WTC11 (cell line): ENCODE measurements at places on chromosomes 1 and 21.

- H3K27ac ChIP-seq = no peak overlapping the region
- H3K36me3 ChIP-seq = no peaks in the 10 kb centered on the region
- no peak for DNase-seq
These were observed 64.4 kb downstream of the UMODL1 start for GRCh38 chr21:42135386-42136052.

DNA sequence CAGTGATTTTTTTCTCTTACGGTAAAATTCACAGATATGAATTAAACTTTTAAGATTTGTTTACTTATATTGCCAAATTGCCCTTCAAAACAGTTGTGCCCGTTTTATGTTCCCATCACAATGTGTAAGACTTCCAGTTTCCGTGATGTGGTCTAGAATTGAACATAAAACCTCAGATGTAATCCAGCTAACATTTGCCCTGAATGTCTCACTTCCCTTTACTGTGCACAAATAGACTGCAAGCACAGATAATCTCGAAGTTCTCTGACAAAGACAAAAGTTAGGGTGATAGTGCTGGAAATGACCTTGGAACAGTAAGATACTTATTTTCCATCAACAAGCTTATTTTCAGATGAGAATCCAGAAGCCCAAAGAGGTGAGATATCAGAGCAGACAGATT is 177.5 kb downstream of the ZZZ3 start:
- H3K4me1 ChIP-seq = no peaks in the 10 kb centered on the region
- no peak for DNase-seq
- H3K4me3 ChIP-seq = no peak overlapping the region
- H3K27ac ChIP-seq = no peak overlapping the region
- no peaks in the 10 kb centered on the region for H3K36me3 ChIP-seq

GRCh38 chr1:110321045-110321444 is 18.1 kb upstream of the RBM15 start:
- no peak overlapping the region for H3K4me3 ChIP-seq
- no peak overlapping the region for H3K27ac ChIP-seq
- DNase-seq = no peak
- no peaks in the 10 kb centered on the region for H3K36me3 ChIP-seq
- no peaks in the 10 kb centered on the region for H3K4me1 ChIP-seq

DNA sequence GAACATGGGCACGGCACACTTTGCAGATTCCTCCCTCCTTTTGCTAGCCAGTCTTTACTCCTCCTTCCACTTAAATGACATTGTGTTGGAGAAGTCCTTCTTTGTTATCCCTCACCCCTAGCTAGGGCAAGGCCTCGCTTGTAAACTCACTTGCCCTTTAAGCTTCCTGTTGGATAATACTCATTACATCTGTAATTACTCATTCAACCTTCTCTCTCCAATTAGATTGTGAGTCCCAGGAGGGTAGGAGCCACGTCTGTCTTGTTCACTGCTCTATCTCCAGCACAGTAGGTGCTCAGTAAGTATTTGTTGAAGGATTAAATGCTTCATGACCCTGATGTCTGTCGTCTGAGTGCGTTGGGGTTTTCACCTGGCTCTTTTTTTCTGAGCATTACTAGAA is 98.7 kb upstream of the USP24 start:
- no peaks in the 10 kb centered on the region for H3K27me3 ChIP-seq
- H3K36me3 ChIP-seq = no peaks in the 10 kb centered on the region
- H3K4me1 ChIP-seq = peaks cover 2% of the 10 kb centered on the region; the same call in 1 of the 2 replicates
- H3K4me3 ChIP-seq = no peak overlapping the region

GRCh38 chr1:154446292-154446691 is 41.1 kb downstream of the IL6R start:
- H3K36me3 ChIP-seq = no peaks in the 10 kb centered on the region
- no peak overlapping the region for H3K4me3 ChIP-seq
- peaks cover 5% of the 10 kb centered on the region for H3K4me1 ChIP-seq
- no peak for DNase-seq

DNA sequence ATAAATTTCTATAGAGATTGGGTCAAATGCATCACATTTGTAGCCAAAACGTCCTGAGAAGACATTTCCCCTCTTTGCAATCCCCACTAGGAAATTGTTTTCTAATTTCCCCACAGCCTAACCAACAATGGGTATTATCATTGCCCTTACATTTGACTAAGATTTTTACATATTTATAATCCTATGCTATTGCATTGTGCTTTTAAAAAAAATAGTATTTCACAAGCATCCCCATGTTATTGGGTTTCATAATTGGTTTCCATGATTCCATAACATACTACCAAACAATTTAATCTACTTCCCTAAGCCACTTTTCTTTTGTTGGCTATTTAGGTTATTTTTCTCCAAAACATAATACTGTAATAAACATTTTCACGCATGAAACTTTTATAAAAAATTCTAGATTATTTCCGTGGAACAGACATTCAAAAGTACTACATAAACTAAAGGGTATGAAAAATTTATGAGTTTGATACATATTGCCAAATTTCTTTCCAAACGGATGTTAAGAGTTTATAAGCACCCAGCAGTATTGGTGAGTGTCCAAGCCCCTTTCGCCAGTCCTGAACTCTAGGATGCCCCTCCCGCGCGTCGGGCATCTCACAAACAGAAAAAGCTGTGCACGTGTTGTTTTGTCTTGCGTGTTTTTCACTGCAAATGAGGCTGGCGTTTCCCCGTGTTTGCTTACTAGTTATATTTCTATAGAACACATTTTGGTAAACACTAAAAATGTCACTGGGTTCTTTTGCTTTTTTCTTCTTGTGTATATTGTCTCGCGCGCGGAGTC is 2.0 kb upstream of the LHX4 start:
- H3K4me1 ChIP-seq = peaks cover 29% of the 10 kb centered on the region
- peaks cover 70% of the 10 kb centered on the region for H3K27me3 ChIP-seq
- no peaks in the 10 kb centered on the region for H3K36me3 ChIP-seq
- no peak overlapping the region for H3K27ac ChIP-seq
- peak overlapping the region; percentile 63 for H3K4me3 ChIP-seq
- no peak for DNase-seq

DNA sequence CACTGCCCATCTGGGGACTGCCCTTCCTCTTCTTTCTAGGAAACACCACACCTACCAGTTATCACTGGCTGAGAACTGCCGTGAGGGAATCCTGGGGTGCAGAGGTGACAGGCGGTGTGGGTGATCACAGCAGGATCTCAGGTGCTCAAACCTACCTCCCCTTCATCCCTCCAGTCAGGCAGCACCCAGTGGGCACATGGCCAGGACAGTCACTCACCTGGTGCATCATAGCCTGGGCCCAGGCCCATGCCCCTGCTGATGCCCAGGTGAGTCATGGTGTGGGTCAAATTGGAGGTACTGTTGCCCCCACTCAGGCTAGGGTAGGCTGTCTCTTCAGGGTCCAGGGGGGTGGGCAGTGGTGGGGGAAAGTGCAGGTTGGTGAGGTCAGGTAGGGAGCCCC is 5.3 kb upstream of the DENND4B start:
- H3K27ac ChIP-seq = no peak overlapping the region
- peaks cover 12% of the 10 kb centered on the region for H3K4me1 ChIP-seq
- H3K4me3 ChIP-seq = no peak overlapping the region

DNA sequence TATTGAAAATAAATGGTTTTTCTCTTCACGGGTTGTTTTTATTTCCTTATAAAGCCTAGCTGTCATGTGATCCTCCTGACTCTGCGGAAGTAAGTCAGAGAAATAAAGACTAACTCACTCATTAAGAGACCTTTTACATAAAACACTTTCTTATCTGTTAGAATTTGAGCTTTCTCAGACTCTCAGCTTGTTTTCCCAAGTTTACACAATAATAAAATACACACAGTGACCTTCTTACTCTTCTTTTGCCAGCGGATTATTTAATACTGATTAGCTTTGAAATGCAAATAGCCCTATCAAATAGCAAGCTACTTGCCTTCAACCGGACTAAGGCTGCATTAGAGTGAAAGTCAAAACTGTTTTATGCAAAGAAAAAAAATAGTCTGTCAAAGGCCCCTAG is 45.5 kb upstream of the CXADR start:
- DNase-seq = no peak
- peaks cover 9% of the 10 kb centered on the region for H3K4me1 ChIP-seq
- peak overlapping the region; percentile 75 for H3K4me3 ChIP-seq
- H3K27me3 ChIP-seq = no peaks in the 10 kb centered on the region
- H3K36me3 ChIP-seq = no peaks in the 10 kb centered on the region
- H3K27ac ChIP-seq = no peak overlapping the region; the same call in 1 of the 2 replicates

DNA sequence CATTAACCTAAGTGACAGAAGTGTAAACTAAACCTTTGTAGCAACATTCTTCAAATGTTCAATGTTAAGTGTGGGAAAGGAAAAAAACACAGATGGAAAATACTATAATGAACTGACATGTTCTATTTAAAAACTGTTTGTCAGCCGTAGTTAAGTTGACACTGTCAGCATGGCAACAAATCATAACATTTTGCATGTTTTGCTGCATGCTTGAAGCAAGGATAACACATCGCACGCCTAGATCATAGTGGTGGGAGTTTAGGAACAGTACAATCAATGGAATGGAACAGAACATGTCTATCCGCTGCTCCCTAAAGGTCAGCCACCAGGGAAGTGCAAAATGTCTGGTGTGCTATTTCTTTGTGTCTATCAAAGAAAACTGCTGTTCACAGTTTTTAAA is 62.5 kb upstream of the ESRRG start:
- no peak for DNase-seq
- no peaks in the 10 kb centered on the region for H3K27me3 ChIP-seq
- no peaks in the 10 kb centered on the region for H3K36me3 ChIP-seq
- H3K4me3 ChIP-seq = no peak overlapping the region
- peaks cover 34% of the 10 kb centered on the region for H3K4me1 ChIP-seq
- H3K27ac ChIP-seq = no peak overlapping the region

DNA sequence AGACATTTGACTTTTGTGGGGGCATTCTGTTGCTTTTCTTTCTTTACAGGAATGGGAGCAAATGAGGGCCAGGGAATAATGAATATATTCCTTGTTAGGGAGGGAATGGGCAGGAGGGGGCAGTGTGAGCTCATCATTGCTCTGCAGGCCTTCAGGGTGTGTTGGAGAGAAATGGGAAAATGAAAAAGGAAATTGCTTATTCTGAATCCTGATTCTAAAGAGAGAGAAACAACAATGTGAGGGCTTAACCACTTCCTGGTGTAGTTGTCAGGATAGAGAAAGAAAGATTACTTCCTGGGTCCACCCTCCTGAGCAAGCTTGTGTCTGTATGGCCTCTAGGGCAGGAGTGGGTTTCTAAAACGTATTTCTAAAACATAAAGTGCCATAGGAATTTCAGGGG is 28.3 kb downstream of the VANGL2 start:
- no peak overlapping the region for H3K4me3 ChIP-seq
- H3K27me3 ChIP-seq = no peaks in the 10 kb centered on the region
- H3K4me1 ChIP-seq = peaks cover 10% of the 10 kb centered on the region
- DNase-seq = peak; percentile 46
